ENCODE measurements at places on chromosomes 4 and X. TPM values are rescaled to one million over a fixed set of nuclear protein-coding genes. Genes with fewer than 3 reads are reported as not detected.

The COL4A6 gene
- total RNA-seq: not detected

The GPRASP2 gene
- total RNA-seq: 1.2 TPM

The CT45A1 gene
- not detected for total RNA-seq

The TMPRSS11F gene
- total RNA-seq: not detected

The MAGEE2 gene
- not detected for total RNA-seq

The HMX1 gene
- total RNA-seq: not detected

The MYOZ2 gene
- total RNA-seq: not detected

The RBM41 gene
- total RNA-seq: 11.4 TPM

The SPARCL1 gene
- total RNA-seq: not detected

DNA sequence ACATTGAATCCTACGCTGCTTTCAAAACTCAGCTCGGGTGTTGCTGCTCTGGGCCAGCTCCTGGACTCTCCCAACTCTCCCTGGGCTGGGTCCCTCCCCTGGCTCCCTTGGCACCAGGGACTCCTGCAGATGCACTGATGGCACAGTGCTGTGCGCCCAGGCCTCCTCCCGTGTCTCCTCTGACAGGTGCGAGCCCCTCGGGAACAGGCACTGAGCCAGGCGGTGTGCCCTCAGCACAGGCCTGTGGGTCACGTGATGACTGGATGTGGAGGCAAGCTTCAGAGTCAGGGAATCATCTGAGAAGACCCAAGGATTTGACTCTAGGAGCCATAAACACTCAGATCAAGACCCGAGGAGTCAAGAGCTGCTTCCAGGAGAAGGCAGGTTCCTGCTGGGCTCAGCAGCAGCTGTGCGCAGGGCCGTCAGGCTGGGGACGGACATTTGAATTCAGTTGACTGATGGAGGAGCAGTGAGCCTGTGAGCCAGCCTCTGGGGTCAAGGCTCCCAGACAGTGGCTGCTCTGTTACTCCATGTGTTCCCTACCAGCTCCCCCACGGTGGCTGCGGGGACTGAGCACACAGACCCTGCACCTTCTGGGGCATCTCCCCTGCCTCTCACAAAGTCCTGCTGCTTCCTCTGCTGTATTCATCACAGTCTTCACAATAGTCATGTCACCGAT, 33.0 kb downstream of the NAT8L start:
- no peak overlapping the region for H3K27ac ChIP-seq
- H3K27me3 ChIP-seq: no peaks in the 10 kb centered on the region
- no peaks in the 10 kb centered on the region for H3K36me3 ChIP-seq
- no peaks in the 10 kb centered on the region for H3K4me1 ChIP-seq
- no peak overlapping the region for H3K4me3 ChIP-seq
- DNase-seq: no peak

GRCh38 chr4:138897811-138898226, 117.8 kb upstream of the NOCT start:
- H3K4me1 ChIP-seq: peaks cover 7% of the 10 kb centered on the region
- peaks cover 10% of the 10 kb centered on the region for H3K27me3 ChIP-seq
- no peak overlapping the region for H3K27ac ChIP-seq
- no peaks in the 10 kb centered on the region for H3K36me3 ChIP-seq

- no peaks in the 10 kb centered on the region for H3K4me1 ChIP-seq
- H3K27ac ChIP-seq: no peak overlapping the region
- DNase-seq: no peak
- H3K36me3 ChIP-seq: no peaks in the 10 kb centered on the region
- no peak overlapping the region for H3K4me3 ChIP-seq
- H3K27me3 ChIP-seq: peaks cover 2% of the 10 kb centered on the region
Observed at GRCh38 chr4:113288696-113289095, 239.2 kb downstream of the ANK2 start.

- H3K4me1 ChIP-seq: peaks cover 26% of the 10 kb centered on the region
- H3K27ac ChIP-seq: no peak overlapping the region
- DNase-seq: no peak
- H3K36me3 ChIP-seq: no peaks in the 10 kb centered on the region
Observed at GRCh38 chrX:18964026-18964425, 19.9 kb downstream of the PHKA2 start.

- no peak overlapping the region for H3K27ac ChIP-seq
- H3K4me1 ChIP-seq: no peaks in the 10 kb centered on the region
- no peak overlapping the region for H3K4me3 ChIP-seq
- H3K36me3 ChIP-seq: no peaks in the 10 kb centered on the region
Observed at GRCh38 chr4:132114885-132115284, 1034.2 kb upstream of the PCDH10 start.

GRCh38 chr4:109390115-109390768, 43.4 kb upstream of the SEC24B start:
- no peaks in the 10 kb centered on the region for H3K4me1 ChIP-seq
- no peak overlapping the region for H3K4me3 ChIP-seq
- peaks cover 2% of the 10 kb centered on the region for H3K27me3 ChIP-seq

- peaks cover 36% of the 10 kb centered on the region for H3K36me3 ChIP-seq
- H3K4me1 ChIP-seq: peaks cover 42% of the 10 kb centered on the region
- peak overlapping the region; percentile 34 for H3K4me3 ChIP-seq
- DNase-seq: peak; percentile 83
- peak overlapping the region; percentile 85 for H3K27ac ChIP-seq
Observed at GRCh38 chrX:119655125-119655524, 37.8 kb downstream of the SEPTIN6 start.

- H3K4me3 ChIP-seq: no peak overlapping the region
- no peaks in the 10 kb centered on the region for H3K4me1 ChIP-seq
- H3K27ac ChIP-seq: no peak overlapping the region
Observed at GRCh38 chr4:1813915-1814314, 20.8 kb downstream of the FGFR3 start.

GRCh38 chr4:1167244-1167949, 5.0 kb downstream of the SPON2 start:
- peaks cover 17% of the 10 kb centered on the region for H3K4me1 ChIP-seq
- DNase-seq: peak; percentile 94
- H3K27ac ChIP-seq: no peak overlapping the region
- H3K36me3 ChIP-seq: no peaks in the 10 kb centered on the region
- peak overlapping the region; percentile 74 for H3K4me3 ChIP-seq
- H3K27me3 ChIP-seq: peaks cover 12% of the 10 kb centered on the region

DNA sequence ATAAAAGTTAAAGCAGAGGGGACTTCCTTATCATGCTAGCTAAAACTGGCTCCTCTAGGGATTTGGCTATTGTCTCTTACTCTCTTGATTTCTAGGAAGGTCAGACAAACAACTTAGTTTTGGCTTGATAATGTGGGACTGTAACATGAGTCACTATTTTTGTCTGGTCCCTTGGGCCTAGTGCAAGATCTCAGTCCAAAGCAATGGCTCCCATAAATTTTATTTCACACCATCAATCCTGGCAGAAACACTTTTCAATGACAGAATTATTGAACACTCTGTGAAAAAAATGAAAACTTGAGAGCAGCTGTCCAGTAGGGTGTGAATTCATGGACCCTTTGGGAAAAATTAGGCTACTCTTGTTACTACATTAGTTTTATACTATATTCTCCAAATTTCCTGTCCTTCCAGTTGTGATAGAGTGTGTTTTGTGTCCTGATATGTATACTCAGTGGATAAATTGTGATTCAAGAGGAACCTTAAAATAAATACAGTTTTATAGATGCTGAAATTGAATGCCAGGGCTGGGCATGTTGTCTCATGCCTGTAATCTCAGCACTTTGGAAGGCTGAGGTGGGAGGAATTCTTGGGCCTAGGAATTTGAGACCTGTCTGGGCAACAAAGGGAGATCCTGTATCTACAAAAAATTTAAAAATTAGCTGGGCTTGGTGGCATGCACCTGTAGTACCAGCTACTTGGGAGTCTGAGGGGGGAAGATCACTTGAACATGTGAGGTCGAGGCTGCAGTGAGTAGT, 10.8 kb upstream of the SNCA start:
- H3K4me3 ChIP-seq: no peak overlapping the region
- no peak overlapping the region for H3K27ac ChIP-seq
- H3K27me3 ChIP-seq: no peaks in the 10 kb centered on the region
- H3K4me1 ChIP-seq: no peaks in the 10 kb centered on the region
- H3K36me3 ChIP-seq: no peaks in the 10 kb centered on the region

- H3K4me1 ChIP-seq: no peaks in the 10 kb centered on the region
- H3K27ac ChIP-seq: no peak overlapping the region
- H3K4me3 ChIP-seq: no peak overlapping the region
- DNase-seq: no peak
- H3K27me3 ChIP-seq: peaks cover 11% of the 10 kb centered on the region
Observed at GRCh38 chr4:143391895-143392294, 55.2 kb downstream of the GAB1 start.

- peaks cover 4% of the 10 kb centered on the region for H3K4me1 ChIP-seq
- no peak for DNase-seq
- peaks cover 15% of the 10 kb centered on the region for H3K27me3 ChIP-seq
- H3K4me3 ChIP-seq: no peak overlapping the region
- no peaks in the 10 kb centered on the region for H3K36me3 ChIP-seq
Observed at GRCh38 chr4:4919927-4920326, 60.5 kb downstream of the MSX1 start.

DNA sequence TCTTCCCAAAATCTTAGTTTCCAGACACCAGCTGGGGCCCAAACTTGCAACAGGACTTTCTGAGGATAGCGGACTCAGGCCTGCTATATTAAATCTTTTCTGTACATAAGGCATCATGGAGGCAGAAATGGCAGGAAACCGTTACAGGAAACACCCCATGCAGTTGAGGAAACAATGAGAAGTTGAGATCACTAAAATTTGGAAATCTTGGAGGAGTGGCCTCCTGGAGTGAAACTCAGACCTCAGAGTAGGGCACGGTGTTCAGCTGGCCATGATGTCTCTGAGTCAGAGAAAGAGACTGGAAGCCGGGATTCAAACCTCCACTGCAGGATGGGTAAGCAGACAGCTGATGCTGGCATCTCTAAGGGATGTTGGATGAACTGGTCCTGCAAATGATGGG, 372.6 kb upstream of the CTSO start:
- H3K27me3 ChIP-seq: no peaks in the 10 kb centered on the region
- no peak overlapping the region for H3K27ac ChIP-seq
- DNase-seq: no peak
- H3K4me3 ChIP-seq: no peak overlapping the region
- H3K36me3 ChIP-seq: no peaks in the 10 kb centered on the region

DNA sequence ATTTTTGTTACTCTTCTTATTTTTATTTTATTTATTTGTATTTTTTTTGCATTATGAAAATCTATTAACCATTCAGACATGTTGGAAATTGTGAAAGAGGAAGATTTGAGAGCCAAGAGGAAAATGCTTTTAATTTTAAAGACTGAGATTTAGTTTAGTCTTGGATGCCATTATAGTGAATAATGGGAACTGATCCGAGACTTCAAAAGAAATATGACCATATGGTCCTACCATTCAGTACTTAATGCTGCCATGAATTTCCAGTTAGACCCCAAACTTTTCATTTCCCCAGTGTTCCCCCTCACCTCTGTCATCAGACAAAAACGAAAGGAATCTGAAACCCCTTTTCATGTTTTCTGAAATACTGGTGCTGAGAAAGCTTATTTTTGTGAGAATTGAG, 95.5 kb downstream of the TENM3 start:
- no peaks in the 10 kb centered on the region for H3K36me3 ChIP-seq
- no peak for DNase-seq
- no peak overlapping the region for H3K4me3 ChIP-seq
- H3K4me1 ChIP-seq: no peaks in the 10 kb centered on the region

- no peak overlapping the region for H3K27ac ChIP-seq
Observed at GRCh38 chr4:139299536-139299935, 1.8 kb upstream of the NAA15 start.

DNA sequence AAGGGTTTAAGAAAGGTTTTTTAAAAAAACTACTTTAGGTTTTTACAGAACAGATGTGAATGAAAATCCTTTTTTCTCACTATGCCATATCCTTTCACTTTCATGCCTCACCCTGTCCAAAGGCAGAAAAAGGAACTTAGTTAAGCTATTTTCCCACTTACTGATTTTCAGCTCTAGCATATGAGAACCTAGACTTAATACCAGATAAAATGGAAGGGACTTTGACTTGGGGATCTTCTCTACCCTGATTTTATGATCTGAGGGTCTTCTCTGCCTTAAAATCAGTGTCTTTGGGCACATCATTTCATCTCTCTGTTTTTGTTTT, 42.4 kb downstream of the FNIP2 start:
- no peaks in the 10 kb centered on the region for H3K27me3 ChIP-seq
- no peak overlapping the region for H3K4me3 ChIP-seq
- H3K36me3 ChIP-seq: peaks cover 3% of the 10 kb centered on the region
- H3K27ac ChIP-seq: no peak overlapping the region
- H3K4me1 ChIP-seq: peaks cover 46% of the 10 kb centered on the region
- DNase-seq: no peak

DNA sequence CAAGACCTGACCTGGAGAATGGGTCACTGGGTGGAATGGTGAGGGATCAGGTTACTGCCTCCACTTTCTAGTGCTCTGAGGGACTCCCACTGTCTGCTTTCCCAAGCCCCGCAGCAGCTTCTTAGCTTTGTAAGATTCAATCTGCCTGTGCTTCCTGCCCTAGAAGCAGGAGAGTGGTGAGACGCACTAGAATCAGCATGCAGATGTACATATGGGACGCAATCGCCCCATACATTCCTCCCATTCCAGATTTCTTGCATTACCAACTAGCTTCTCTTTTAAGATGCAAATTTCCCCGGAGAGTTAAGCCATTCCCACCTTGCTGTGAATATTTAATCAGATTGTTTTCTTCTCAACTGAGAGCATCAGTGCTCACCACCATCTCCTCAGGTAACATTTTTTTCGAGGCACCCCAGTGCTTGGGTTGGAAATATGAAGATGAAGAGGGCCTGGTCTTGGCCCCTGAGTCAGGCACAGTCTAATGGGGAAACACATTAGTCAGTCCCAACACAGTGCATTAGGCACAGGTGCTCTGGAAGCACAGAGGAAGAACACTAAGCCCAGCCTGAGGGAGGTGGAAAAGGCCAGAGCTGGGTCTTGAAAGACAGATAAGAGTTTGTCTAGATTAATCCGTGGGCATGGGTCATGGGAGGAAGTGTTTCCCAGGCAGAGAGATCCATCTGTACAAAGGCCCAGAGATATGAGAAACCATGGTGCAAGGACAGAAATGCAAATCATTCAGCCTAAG, 66.7 kb upstream of the PRPS1 start:
- H3K27ac ChIP-seq: no peak overlapping the region
- DNase-seq: no peak
- peaks cover 5% of the 10 kb centered on the region for H3K4me1 ChIP-seq
- H3K36me3 ChIP-seq: no peaks in the 10 kb centered on the region
- H3K4me3 ChIP-seq: no peak overlapping the region

DNA sequence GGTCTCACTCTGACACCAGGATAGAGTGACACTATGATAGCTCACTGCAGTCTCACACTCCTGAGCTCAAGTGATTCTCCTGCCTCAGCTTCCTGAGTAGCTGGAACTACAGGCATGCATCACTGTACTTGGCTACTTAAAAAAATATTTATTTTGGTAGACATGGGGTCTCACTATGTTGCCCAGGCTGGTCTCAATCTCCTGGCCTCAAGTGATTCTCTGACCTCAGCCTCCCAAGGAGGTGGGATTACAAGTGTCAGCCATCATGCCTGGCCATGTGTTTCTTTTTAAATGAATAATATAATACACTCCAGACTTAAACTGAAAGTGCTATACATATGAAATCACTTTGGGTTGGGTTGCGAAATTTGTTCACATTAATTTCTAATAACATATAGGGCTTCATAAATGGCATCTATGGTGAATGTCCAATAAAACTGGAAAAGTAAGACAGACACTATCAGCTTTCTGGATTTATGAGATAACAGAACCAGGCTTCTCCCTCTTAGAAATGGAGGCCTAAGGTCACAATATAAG, 48.0 kb downstream of the SEC24D start:
- no peak overlapping the region for H3K4me3 ChIP-seq
- no peaks in the 10 kb centered on the region for H3K4me1 ChIP-seq
- no peak overlapping the region for H3K27ac ChIP-seq
- H3K27me3 ChIP-seq: no peaks in the 10 kb centered on the region
- DNase-seq: no peak
- peaks cover 14% of the 10 kb centered on the region for H3K36me3 ChIP-seq
